Mammary epithelial cell (primary cell): ENCODE measurements at places on chromosomes 13 and 19.
A peak's percentile ranks its signal among the peaks of the same experiment; 100 is the strongest.

DNA sequence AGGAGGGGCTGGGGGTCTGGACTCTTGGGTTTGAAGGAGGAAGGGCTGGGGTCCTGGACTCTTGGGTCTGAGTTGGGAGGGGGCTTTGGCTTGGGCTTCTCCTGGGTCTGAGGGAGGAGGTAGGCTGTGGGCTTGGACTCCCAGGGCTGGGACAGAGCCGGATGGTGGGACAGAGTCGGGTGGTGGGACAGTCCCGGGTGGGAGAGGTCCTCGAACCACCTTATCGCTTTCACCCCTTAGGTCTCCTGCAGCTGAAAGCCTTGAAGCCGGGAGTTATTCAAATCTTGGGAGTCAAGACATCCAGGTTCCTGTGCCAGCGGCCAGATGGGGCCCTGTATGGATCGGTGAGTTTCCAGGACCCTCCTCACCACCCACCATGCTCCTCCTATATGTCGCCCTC lies 1.4 kb downstream of the FGF21 start:
- DNase-seq = no peak

DNA sequence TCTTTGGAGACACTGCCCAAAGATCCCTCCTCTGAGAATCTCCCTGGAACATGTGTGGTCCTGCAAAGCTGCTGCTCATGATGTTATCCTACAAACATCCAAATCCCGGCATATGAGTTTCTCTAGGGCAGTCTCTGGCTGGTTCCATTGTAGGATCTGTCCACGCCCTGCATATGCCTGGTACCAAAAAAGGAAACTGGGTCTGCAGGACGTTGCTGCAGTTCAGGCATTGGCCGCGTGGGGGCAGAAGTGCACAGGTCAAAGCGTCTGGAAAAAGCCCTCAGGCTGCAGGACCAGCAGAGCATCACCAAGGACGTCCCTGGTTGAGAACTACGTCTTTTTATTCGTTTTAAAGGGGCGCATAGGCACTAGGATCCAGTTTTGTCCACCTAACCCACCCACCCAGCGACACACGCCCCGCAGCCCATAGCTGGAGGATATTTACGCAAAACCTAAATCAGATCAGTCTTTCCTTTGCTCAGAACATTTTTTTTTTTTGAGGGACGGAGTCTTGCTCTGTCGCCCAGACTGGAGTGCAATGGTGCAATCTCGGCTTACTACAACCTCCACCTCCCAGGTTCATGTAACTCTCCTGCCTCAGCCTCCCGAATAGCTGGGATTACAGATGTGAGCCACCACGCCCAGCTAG lies 12.9 kb upstream of the ZNF564 start:
- DNase-seq = peak; percentile 88

- DNase-seq = no peak
These were observed 1529.3 kb upstream of the SLC10A2 start for GRCh38 chr13:104595511-104595910.

DNA sequence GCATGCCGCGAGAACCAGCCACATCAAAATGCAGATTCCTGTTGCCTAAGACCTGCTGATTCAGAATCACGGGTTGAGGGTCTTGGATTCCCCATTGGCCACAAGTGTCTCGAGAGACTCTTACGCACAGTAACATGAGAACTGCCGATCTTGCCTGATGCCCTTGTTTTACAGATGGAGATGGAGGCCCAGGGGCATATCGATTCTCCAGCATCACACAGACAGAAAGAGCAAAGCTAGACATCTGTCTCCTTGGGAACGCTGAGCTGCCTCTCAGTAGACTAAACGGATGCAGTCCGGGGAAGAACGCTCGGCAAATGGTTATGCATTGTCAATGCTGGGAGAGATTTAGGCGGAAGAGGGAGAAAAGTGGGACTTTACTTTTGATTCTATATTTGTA lies 5.4 kb downstream of the NLRP12 start:
- DNase-seq = no peak

DNA sequence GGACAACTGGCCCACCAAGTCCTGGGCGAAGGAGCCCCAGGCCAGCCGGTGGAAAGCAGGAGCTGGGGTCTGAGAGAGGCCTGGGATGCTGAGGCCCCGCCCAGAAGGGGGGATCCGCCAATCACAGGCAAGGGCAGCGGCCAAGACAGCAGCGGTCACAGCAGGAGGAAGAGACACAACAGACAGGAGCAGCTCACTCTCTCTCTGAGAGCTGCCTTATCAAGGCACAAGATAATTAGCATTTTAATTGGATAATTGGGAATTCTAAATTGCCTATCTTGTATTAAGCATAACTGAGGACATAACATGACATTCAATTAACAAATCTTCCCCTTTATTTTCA lies 46.2 kb downstream of the CEBPG start:
- DNase-seq = no peak

DNA sequence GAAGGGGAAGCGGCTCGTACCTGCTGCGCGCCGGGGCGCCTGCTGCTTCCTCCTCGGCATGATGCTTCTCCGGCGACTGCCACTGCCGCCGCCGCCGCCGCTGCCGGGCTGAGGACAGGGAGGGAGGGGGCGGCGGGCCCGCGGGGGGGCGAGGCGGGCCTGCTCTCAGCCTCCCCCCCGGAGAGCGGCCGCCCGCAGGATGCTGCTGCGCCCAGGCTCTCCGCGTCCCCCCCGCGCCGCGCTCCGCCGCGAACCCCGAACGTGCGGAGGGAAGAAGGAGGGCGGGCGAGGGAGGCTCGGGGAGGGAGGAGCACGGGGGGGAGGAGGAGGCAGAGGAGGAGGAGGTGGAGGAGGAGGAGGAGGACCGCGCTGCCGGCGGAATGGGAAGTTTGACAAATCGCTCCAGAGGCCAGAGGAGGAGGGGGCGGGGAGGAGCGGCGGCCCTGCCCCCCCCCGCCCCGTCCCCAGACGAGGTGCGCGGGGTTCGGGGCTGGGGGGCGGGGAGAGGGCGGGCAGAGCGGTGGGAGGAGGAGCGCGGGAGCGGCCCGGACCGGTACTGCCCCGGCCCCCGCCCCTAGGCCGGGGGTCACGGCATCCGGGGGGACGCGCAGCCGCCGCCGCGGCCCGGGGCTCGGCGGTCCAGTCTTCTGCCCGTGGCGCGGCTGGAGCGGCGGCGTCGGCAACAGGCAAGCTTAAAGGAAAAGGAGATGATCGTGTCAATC lies at the start of gene TSHZ3:
TSHZ3 (minus strand) TSS at position 277 of the 722 bp plus-strand sequence; CDS start at position 60, 217 bp downstream.
- DNase-seq = peak; percentile 84

DNA sequence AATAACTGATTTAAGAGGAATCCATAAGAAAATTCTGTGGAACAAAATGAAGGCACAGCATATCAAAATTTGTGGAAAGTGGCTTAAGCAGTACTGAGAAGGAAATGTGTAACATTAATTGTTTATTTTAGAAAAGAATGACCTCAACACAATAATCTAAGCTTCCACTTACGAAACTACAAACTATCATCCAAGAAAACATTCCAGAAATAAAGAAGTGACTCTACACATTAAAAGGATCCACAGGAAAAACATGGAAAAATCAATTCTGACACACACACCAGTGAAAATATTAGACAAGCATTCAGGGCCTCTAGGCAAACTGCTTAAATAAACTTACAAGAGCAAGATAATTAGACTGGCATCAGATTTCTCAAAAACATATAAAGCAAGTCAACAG lies 14.0 kb downstream of the EXOSC8 start:
- DNase-seq = no peak

DNA sequence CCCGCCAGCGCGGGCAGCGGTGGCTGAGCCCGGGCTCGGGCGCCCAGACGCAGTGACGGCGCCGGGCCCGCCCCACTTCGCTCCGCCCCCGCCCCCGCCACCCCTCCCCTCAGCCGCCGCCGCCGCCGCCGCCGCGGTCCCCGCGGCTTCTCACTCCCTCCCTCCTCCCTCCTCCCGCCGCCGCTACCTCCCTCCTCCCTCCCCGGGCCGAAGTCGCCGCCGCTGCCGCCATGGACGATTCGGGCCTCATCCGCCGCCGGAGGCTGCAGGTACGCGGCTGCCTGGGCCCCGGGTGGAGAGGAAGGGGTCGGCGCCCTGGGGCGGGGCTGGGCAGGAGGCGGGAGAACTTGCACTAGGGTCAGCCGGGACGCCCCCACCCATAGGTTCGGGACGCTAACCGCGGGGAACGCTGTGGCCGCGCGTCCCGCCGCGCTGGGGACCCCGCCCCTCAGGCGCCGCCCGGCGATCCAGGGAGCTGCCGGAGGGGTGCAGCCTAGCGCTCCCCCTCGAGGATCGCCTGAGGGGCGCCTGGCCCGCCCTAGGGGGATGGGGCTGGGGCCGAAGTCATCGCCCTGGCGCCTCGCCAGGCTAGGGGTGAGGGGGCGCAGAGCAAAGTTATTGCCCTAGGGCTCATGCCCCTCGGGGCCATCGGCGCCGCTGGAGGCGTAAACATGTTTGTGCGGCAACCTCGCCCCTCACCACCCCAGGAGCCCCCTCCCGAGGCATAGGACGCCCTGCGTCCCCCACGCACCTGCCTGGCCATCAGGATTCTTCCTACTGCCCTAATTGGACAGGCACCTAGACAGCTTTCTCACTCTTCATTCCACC lies 427 bp downstream of the RTBDN start:
- no peak for DNase-seq

DNA sequence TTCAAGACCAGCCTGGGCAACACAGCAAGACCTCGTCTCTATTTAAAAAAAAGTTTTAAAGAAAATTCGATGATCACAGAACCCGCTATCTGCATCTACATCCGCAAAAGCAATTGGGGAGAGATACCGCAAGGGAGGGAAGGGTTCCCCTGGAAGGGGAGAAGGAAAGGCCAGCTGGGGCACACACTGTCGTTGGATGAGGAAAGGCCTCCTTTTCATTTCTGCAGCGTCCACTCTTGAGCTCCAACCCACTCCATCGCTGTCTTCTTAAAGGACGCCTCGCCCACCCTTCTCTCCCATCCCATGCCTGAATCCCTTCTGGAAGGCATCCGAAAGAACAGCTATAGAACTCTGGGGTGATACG lies 3.2 kb upstream of the PRKCG start:
- no peak for DNase-seq

DNA sequence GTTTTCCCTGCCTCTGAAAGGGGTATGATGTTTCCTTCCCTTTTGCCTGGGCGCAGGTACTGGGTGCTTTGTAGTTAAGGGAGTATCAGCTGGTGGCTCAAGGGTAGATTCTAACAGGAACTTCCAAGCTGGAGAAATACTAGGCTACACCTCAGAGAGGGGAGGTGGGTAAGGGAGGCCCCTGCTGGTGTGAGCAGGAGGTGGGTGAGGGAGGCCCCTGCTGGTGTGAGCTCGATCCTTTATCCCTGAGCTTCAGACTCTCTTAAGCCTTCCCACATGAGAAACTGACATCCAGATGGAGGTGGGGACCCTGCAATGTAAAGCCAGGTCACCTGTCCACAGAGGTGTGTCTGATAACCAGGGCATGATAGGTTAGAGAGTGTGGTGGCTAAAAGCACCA lies 32.1 kb downstream of the CYP2B6 start:
- no peak for DNase-seq

DNA sequence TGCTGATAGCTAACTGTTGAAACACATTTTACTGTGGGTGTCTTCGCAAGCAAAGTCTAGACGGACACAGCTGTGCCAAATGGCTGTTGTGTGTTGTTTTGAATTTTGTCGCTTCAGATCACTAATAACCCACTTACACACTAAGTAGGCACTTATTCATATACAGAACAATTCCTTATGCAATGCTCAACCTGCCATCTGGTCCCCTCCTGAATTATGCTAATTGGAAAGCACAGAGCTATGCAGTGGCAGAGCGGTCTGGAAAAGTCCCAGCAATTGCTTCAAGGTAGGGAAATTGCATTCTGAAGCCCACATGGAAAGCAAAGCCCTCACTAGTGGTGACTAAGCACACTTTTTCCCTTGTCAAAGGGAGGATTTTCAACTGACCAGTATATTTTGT lies 69.9 kb downstream of the C13orf42 start:
- DNase-seq = no peak

DNA sequence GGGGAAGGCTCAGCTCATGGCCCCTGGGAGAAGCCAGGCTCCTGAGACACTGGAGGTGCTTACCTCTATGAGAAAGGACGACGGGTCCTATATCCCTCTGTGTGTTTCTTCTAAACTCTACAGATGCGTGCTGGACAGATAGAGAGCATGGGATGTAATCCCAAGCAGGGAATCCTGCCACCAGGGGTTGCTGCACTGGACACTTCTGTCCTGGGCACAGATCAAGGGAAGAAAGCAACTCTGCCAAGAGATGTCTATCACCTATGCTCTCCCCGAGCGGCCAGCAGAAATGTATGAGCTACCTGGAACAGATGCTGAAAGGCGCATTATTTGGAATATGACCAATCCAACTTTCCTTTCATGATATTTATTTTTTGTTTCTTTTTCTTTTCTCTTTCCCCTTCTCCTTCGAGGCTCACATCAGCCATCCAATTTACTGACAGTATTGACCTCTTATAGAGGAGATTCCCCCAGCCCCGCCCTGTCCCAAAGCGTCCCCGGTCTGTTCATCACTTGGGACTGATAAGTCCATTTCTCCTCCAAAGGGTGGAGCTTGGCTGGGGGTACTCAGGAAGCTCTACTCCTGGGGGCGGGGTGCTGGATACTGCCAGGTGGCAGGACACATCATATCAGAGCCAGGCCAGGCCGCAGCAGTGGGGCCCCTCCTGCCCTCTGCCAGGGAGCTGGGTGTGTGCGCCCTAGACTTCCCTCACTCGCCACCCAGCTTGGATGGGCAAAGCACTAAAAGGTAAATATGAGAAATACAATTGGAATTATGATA lies 34.2 kb downstream of the TSHZ3 start:
- DNase-seq = no peak

DNA sequence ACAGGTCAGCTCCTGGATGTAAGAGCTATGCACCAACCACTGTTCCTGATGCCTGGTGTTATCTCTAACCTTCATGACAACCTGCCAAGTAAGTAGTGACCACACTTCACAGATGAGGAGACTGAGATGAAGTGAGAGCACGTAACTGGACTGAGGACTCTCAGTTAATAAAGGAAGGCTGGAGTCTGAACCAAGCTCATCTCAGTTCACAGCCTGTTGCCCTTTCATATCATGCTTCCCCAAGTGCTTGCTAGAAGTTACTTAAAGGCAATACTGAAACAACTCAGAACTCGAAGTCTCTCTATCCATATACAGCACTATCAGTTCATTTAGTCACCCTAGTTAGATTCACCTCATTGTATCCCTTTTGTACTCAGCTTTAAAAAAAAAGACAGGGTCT lies 119.7 kb downstream of the ABCC4 start:
- no peak for DNase-seq

GRCh38 chr19:30116984-30117555 lies 175.0 kb downstream of the URI1 start:
- no peak for DNase-seq

DNA sequence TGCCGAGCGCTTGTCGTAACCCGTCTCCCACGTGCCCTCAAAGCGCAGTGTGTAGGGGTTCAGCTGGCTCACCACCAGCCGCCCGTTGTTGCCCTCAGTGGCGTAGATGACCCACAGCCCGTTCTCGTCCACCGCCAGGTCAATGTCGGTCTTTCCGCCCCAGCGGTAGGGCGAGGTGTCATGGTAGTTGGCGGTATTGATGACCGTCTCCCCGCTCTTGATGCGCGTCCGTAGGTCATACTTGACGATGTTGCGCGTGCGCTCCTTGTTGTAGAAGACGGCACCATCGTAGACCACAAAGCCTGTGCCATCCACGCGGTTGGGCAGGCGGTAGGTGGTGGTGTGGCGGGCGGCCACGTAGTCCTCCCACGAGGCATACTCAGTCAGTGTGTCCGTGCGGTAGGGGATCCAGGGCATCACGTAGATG lies 26.5 kb upstream of the ASF1B start:
- no peak for DNase-seq
